A549 treated with Hydrocortisone at 1 μM for 4 hours (cell line): ENCODE measurements at places on chromosomes 12 and 14. TPM values are rescaled to one million over a fixed set of nuclear protein-coding genes. Genes with fewer than 3 reads are reported as not detected.

The CDK17 gene
- total RNA-seq: 11.6 to 18.0 TPM (median 11.8 TPM) in 5 replicates

The DIO3 gene
- 0.05 to 0.08 TPM (median 0.05 TPM) in 4 of 5 replicates, not detected in the other for total RNA-seq

The BICDL1 gene
- total RNA-seq: 3.8 to 4.8 TPM (median 4.3 TPM) in 5 replicates

The CD69 gene
- not detected in 5 replicates for total RNA-seq

The CARMIL3 gene
- 0.25 to 0.62 TPM (median 0.54 TPM) in 5 replicates for total RNA-seq

The KLHL33 gene
- 0.01 TPM in 1 of 5 replicates, not detected in the others for total RNA-seq

The PLA2G1B gene
- not detected in 5 replicates for total RNA-seq

The GPR84 gene
- total RNA-seq: 0.08 to 0.11 TPM in 2 of 5 replicates, not detected in the others

The OR5AU1 gene
- not detected in 5 replicates for total RNA-seq

The B4GALNT3 gene
- total RNA-seq: 0.47 to 0.71 TPM (median 0.60 TPM) in 5 replicates

The RASSF9 gene
- total RNA-seq: 0.83 to 1.4 TPM (median 1.2 TPM) in 5 replicates

The STYK1 gene
- 0.08 to 0.41 TPM (median 0.22 TPM) in 5 replicates for total RNA-seq

The REP15 gene
- total RNA-seq: 0.18 to 0.63 TPM (median 0.35 TPM) in 5 replicates

The TCL1A gene
- total RNA-seq: not detected in 5 replicates

The ASIC1 gene
- 5.2 to 5.9 TPM (median 5.6 TPM) in 5 replicates for total RNA-seq

The LHX5 gene
- total RNA-seq: 0.02 TPM in 1 of 5 replicates, not detected in the others

The SLC4A8 gene
- 1.1 to 1.5 TPM (median 1.3 TPM) in 5 replicates for total RNA-seq

The CFAP73 gene
- 0.07 to 0.14 TPM (median 0.09 TPM) in 3 of 5 replicates, not detected in the others for total RNA-seq

The SALL2 gene
- 0.49 to 0.98 TPM (median 0.69 TPM) in 5 replicates for total RNA-seq

The GALNT9 gene
- total RNA-seq: 3.3 to 6.5 TPM (median 4.1 TPM) in 5 replicates

The ANKRD33 gene
- total RNA-seq: 0.03 to 0.15 TPM in 2 of 5 replicates, not detected in the others

The SLC6A12 gene
- total RNA-seq: 0.68 to 1.3 TPM (median 0.85 TPM) in 5 replicates

The TOMM20L gene
- total RNA-seq: 0.20 TPM in 1 of 5 replicates, not detected in the others

The DRAM1 gene
- total RNA-seq: 17.5 to 23.4 TPM (median 19.2 TPM) in 5 replicates

The MANSC1 gene
- 3.3 to 4.8 TPM (median 3.9 TPM) in 5 replicates for total RNA-seq

The ZBTB42 gene
- 2.5 to 3.3 TPM (median 2.8 TPM) in 5 replicates for total RNA-seq

The NR1H4 gene
- 0.03 to 0.10 TPM (median 0.08 TPM) in 5 replicates for total RNA-seq

The FNTB gene
- total RNA-seq: 21.5 to 26.7 TPM (median 22.7 TPM) in 5 replicates

The TEAD4 gene
- total RNA-seq: 41.8 to 46.4 TPM (median 46.1 TPM) in 5 replicates

The CLEC2B gene
- 1.4 to 1.6 TPM (median 1.4 TPM) in 5 replicates for total RNA-seq

The ZNF740 gene
- total RNA-seq: 14.4 to 17.3 TPM (median 16.5 TPM) in 5 replicates

The TSHR gene
- not detected in 5 replicates for total RNA-seq

The RNASE4 gene
- 5.6 to 8.6 TPM (median 6.9 TPM) in 5 replicates for total RNA-seq

The FGF6 gene
- not detected in 5 replicates for total RNA-seq

The ZFHX2 gene
- total RNA-seq: 0.73 to 1.1 TPM (median 0.82 TPM) in 5 replicates

The SERPINA12 gene
- 0.06 TPM in 1 of 5 replicates, not detected in the others for total RNA-seq
